ENCODE measurements at places on chromosomes 5 and 9.
A peak's percentile ranks its signal among the peaks of the same experiment; 100 is the strongest.

DNA sequence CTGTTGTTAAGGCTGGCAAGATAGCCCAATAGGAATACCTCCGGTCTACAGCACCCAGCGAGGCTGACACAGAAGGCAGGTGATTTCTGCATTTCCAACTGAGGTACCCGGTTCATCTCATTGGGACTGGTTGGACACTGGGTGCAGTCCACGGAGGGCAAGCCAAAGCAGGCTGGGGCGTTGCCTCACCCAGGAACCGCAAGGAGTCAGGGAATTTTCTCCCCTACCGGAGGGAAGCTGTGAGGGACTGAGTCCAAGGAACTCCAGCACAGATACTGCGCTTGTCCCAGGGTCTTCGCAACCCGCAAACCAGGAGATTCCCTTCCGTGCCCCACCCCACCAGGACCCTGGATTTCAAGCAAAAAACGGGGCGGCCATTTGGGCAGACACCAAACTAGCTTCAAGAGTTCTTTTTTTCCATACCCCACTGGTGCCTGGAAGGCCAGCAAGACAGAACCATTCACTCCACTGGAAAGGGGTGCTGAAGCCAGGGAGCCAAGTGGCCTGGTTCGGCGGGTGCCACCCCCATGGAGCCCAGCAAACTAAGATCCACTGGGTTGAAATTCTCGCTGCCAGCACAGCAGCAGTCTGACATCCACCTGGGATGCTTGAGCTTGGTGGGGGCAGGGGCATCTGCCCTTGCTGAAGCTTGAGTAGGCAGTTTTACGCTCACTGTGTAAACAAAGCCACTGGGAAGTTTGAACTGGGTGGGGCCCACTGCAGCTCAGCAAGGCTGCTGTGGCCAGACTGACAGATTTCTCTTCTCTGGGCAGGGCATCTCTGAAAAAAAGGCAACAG lies 647.2 kb downstream of the BNC2 start:
- DNase-seq, result no peak

DNA sequence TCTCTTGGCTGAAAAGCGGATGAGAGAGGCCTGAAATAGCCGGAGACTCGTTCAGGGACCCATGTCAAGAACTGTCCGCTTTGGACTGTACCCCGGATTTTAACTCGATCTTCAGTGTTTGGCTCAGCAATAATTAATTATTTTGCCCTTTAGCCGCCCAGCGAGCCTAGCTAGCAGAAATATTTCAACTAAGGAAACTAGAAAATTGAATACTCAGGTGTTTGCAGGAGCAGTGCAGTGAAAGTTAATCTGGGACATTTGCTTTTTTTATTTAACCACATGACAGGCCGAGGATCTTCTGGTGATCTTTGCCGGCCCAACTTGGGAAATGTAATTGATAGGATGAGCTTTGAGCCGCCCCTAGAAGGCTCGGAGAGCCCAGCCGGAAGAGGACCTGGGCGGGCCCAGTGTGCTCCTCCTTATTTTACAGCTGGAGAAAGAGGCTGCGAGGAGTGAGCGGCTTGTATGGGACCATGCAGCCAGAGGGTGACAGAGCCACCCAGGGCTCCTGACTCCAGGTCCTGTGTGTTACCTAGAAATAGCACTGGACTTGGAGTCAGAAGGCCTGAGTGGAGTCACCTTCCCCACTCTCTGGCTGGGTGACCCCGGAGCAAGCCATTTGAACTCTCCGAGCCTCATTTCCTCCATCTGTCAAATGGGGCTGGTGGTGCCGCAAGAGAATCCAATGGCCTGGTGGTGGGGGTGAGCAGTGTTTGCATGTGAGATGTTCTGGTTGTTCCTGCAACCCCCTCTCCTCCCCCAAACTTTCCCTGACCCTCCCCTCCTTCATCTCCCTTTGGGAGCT lies 2.4 kb downstream of the PPARGC1B start:
- DNase-seq, result no peak

DNA sequence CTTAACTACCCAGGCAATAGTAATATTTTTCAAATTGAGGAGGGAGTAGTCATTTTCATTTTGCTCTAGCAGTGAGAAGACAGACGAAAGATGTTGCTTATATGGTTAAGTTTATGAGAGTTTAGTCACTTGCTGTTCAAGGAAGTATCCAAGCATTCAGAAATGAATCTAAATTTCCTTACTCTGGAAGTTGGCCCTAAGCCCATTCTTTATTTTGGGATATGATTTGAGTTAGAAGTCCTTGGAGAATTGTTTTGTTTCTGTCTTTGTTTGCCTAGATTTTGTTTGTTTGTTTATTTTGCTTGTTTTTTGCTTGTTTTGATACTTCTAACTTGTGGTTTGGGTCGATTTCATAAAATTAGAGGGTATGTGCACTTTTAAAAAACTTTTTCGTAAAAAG lies 146.4 kb upstream of the FGF10 start:
- DNase-seq, result no peak

GRCh38 chr9:27945386-27945785 lies 372.1 kb upstream of the C9orf72 start:
- no peak for DNase-seq

- no peak for DNase-seq
Observed at GRCh38 chr9:133080161-133080560, 18.4 kb downstream of the CEL start.

GRCh38 chr5:173915310-173916014 lies 27.3 kb downstream of the CPEB4 start:
- DNase-seq, result no peak

- DNase-seq, result no peak
Observed at GRCh38 chr9:4774209-4774608, 18.5 kb upstream of the RCL1 start.

- no peak for DNase-seq
Observed at GRCh38 chr5:120372899-120373298, 91.2 kb upstream of the PRR16 start.

DNA sequence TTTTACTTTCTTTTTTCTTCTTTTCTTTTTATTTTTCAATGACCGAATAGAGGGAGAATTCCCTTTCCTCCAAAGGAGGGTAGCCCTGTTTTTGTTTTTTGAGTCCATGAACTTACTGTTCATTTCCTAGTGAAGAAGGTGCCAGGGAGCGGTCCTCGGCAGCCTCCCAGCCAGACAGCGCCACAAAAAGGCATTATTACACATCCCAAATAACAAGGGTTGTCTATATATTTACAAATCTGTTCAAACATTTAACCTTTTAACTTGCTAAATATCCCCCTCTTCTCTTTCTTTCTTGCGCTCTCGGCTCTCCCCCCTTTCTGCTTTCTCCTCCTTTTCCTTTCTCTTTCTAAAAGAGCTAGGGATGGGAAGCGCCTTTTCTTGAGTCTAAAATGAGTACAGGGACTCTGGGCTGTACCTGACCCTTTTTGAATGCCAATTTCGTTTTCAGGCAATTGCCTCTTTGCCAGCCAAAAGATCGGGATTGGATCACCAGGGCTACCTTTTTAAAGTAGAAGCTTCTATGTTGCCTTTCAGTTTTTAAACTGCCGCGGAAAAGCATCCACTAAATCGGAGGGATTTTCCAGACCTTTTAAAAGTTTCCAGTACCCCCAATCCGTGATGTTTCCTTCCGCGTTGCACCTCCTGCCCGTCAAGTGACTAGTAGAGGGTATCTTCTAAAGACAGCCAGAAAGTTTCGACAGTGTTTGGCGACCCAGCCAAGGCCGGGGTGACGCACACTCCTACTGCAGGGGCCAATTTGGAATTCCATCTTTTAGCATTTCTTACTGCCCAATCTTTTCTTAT lies 125.6 kb downstream of the TMEM161B start:
- DNase-seq, result peak; percentile 9

DNA sequence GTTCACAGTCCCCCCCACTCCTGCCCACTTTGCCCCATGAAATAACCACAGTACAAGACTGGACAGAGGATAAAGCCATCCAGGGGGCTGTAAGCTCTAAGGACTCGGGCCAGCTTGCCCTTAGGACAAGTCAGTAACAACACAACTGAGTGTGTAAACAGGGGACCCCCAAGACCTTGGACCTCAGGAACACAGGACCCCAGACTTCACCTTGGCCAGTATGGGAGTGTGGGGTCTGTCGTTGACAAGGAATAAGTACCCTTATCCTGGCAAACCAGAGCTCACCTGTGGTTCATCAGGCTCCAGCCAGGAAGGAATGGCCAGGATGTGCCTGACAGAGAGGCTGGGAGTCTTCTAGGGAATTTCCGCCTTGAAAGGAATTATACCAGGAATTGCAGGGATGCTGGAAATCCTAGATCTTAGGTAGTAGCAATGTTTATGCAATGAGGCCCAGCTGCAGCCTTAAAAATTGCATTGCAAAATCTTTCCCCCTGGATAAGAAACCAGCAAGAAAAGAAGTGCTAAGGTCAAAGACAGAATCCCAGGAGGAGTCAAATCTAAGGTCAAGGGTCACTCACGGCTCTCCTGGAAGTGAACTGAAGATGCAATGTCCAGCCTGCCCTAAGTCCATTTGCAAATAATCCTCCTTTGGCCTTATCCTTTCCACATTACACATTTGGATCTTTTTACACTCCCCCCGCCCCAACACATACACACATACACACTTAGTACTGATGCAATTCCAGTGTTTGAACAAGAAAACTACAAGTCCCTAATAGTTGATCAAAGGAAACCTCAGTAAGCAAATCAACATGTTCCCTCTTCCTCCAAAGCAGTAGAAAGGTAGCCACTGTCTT lies 27.3 kb upstream of the TDRD7 start:
- DNase-seq, result no peak

GRCh38 chr5:41877408-41877807 lies 7.2 kb upstream of the OXCT1 start:
- DNase-seq, result no peak

DNA sequence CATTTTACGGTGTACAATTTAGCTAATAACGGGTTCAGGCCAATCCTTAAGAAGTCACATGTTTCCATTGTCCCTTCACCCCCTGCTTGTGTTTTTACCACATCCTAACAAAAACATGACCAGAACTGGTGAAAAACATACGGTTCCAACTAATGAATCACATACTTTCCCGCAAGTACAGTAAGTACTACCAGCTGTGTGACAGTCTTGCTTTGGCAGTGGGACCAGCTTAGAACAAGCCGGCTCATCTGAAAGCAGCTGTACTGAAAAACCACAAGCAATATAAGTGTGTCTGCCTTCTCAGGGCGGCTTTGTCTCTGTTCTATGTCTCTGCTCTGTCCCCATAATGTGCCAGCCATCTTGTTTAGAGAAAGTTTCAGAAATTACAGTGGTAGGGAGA lies 242.5 kb downstream of the BNC2 start:
- DNase-seq, result no peak

DNA sequence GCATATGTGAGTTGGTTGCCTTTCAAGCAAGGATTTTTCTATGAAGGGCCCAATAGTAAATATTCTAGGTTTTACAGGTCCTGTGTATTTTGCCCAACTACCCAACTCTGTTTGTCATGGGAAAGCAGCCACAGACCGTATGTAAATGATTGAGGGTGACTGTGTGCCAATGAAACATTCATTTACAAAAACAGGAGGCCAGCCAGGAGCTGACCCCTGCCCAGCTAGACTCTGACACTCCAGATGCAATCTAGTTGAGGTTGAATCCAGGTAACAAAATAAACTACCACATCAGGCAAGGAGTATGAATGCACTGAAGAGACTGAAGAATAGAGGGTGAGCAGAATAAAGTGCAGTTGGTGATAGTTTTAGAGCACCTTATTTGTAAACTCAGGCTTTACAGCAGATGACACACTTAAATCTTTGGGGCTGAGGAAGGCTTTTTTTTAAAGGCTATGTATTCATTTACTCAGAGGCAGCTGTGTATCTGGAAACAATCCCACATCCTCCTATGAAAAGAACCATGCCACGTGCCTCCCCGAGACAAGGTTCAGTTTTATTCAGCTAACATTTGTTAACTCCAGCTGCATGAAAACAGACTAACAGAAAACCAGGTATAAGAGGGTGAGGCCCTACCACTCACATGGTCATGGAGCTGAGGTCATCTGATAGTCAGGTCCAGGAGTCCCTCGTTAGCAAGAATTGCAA lies 60.7 kb downstream of the SLC1A1 start:
- DNase-seq, result no peak

DNA sequence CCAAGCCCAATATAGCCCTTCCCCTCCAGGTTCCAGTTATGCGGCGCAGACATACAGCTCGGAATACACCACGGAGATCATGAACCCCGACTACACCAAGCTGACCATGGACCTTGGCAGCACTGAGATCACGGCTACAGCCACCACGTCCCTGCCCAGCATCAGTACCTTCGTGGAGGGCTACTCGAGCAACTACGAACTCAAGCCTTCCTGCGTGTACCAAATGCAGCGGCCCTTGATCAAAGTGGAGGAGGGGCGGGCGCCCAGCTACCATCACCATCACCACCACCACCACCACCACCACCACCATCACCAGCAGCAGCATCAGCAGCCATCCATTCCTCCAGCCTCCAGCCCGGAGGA lies 6.3 kb downstream of the NR4A3 start:
- no peak for DNase-seq

DNA sequence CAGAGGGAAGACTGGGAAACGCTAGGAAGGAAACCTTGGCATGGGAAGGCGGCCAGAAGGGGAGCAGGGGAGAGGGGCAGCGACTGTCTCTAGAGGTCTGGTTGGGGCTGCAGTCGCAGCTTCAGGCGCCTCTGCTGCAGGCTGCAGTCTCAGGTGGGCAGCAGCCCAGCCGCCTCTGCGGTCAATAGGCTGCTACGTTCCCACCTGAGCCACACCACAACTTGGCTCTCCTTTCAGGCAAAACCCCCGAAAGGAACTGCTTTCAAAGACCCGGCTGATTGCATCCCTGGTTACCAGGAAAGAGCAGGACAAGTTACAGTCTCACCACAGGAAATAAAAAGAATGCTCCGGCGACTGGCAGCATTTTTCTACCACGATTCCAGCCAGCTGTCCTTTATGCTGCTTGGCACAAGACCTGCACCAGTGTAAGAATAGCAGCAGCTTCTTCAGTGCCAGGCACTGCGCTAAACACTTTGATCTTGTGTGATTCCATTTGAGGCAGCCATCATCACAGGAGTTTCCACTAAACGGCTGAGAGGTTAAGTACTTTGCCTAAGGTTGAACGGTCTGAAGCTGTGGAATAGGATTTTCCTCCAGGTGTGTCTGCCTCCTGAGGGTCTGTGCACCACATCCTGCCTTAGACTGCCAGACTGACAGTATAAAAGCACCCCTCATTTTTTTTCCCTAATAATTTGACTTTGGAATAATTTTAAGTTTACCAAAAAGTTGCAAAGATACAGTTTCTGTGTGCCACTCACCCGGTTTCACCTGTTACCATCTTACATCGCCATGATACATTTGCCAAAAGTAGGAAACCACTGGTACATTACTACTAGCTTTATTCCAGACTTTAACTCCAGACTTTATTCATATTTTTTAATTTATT lies 7.5 kb downstream of the RPS14 start:
- no peak for DNase-seq

DNA sequence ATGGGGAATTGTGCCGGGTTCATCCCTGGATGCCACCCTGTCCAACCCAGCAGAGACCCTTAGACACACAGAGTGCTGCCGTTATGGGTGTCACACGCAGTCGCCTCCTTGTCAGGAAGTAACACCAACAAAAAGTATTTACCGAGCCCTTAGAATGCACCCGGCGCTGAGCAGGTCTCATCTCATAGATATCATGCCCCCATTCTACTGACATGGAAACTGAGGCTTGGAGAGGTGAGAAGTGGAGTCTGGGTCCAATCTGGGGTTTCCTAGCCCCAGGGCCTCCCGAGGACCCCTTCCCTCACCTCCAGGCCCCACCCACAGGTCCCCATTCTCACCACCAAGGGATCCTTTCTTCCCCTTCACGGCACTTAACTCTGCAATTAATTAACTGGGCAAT lies 36.8 kb upstream of the BARHL1 start:
- DNase-seq, result no peak

All from substantia nigra (tissue), 51 donors.